ENCODE measurements at places on chromosomes 4 and X.

- no peak overlapping the region for H3K27ac ChIP-seq
- no peak for DNase-seq
- H3K27me3 ChIP-seq, result no peaks in the 10 kb centered on the region
- H3K4me3 ChIP-seq, result no peak overlapping the region
- H3K36me3 ChIP-seq, result no peaks in the 10 kb centered on the region
Measured at GRCh38 chrX:38636949-38637819, 75.8 kb downstream of the TSPAN7 start.

GRCh38 chrX:138794246-138794645, 82.7 kb upstream of the FGF13 start:
- no peaks in the 10 kb centered on the region for H3K36me3 ChIP-seq
- H3K27me3 ChIP-seq, result peaks cover 1% of the 10 kb centered on the region
- H3K27ac ChIP-seq, result no peak overlapping the region
- H3K4me3 ChIP-seq, result no peak overlapping the region

GRCh38 chr4:14115106-14115505, 487.6 kb upstream of the BOD1L1 start:
- peak overlapping the region; percentile 67 for H3K27ac ChIP-seq
- no peak for DNase-seq
- no peaks in the 10 kb centered on the region for H3K27me3 ChIP-seq
- no peaks in the 10 kb centered on the region for H3K36me3 ChIP-seq
- H3K4me3 ChIP-seq, result no peak overlapping the region

DNA sequence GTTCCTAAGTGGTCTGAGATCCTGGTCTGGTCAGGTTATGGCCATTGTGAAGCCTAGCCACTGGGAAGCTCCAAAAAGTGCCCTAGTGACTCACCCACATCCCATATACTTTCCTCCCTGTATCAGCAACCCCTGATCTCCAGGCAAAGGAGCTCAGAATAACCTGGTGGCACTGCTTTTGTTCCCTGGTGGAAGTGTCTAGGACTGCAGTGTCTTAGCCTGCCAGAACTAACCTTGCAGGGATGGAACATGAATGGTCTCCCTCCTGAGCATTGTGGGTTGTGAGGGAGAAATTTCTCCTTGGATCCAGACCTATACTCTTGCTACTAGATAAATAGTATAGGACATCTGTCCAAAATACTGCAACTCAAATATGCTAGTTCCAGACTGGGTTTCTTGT, 27.9 kb upstream of the WDR1 start:
- no peaks in the 10 kb centered on the region for H3K4me1 ChIP-seq
- H3K36me3 ChIP-seq, result no peaks in the 10 kb centered on the region
- H3K27me3 ChIP-seq, result no peaks in the 10 kb centered on the region
- DNase-seq, result no peak

DNA sequence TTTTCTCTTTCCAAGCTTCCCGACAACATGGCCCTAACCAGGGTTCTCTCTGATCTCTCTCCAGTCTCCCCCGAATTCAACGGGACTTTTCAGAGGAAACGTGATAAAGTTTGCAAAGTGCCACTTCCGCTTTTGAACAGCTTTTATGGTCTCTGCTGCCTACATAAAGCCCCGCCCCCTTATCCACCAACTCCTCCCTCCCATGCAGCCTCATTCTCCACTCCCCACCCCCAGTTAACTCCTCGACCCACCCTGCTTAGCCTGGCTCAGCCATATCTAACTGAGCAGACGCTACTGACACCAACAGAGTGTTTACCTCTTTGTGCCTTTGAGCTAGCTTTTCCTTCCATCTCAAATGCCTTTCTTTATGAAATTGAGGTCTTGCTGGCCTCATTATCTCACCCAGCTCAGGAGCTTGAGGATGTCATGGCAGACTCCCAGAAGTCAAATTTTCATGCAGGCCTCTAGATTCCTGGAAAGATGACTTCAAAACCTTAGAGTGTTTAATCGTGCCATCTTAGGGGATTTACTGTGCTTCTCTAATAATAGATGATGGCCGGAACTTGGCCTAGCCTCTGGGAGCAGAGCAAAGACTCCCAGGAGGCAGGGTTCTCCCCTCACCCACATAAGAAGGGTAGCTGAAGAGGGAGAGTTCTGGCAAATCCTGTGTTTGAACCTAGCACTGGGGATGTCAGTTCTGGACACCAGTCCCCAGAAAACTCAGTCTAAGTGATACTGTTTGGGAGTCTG, 606.0 kb downstream of the BCOR start:
- H3K27me3 ChIP-seq, result no peaks in the 10 kb centered on the region
- no peak for DNase-seq
- H3K4me1 ChIP-seq, result no peaks in the 10 kb centered on the region
- H3K4me3 ChIP-seq, result no peak overlapping the region

- H3K36me3 ChIP-seq, result no peaks in the 10 kb centered on the region
- H3K27ac ChIP-seq, result no peak overlapping the region
- H3K27me3 ChIP-seq, result no peaks in the 10 kb centered on the region
- H3K4me1 ChIP-seq, result peaks cover 2% of the 10 kb centered on the region
Measured at GRCh38 chr4:115215935-115216334, 102.5 kb upstream of the NDST4 start.

GRCh38 chr4:6891436-6892170, 18.0 kb upstream of the TBC1D14 start:
- peaks cover 1% of the 10 kb centered on the region for H3K4me1 ChIP-seq
- H3K36me3 ChIP-seq, result no peaks in the 10 kb centered on the region
- no peak overlapping the region for H3K27ac ChIP-seq
- no peak overlapping the region for H3K4me3 ChIP-seq

- no peaks in the 10 kb centered on the region for H3K4me1 ChIP-seq
- H3K36me3 ChIP-seq, result peaks cover 7% of the 10 kb centered on the region
- H3K4me3 ChIP-seq, result no peak overlapping the region
- no peak overlapping the region for H3K27ac ChIP-seq
- H3K27me3 ChIP-seq, result peaks cover 3% of the 10 kb centered on the region
Measured at GRCh38 chrX:1938190-1938589, 323.3 kb downstream of the ASMT start.

- DNase-seq, result no peak
- H3K36me3 ChIP-seq, result no peaks in the 10 kb centered on the region
- no peak overlapping the region for H3K4me3 ChIP-seq
- H3K27ac ChIP-seq, result no peak overlapping the region
Measured at GRCh38 chr4:87738483-87738882, 60.9 kb upstream of the IBSP start.

DNA sequence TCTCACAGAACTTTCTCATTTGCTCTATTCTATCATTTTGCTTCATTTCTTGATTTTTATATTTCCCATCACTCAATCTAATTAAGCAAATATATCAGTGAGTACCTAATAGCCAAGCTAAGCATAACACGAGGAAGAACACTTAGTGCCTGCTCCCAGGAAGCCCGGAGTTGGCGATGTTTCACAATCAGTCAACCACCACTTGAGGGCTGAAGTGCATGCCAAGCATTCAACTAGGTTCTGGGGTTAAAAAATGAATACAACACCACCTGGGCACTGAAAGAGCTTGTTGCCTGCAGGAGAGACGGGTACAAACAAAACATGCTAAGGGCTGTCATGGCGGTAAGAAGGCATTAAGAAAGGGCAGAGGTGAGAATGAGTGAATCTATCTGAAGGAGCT, 47.5 kb downstream of the UCHL1 start:
- no peak overlapping the region for H3K27ac ChIP-seq
- no peak overlapping the region for H3K4me3 ChIP-seq
- H3K4me1 ChIP-seq, result peaks cover 2% of the 10 kb centered on the region
- no peaks in the 10 kb centered on the region for H3K27me3 ChIP-seq
- peaks cover 5% of the 10 kb centered on the region for H3K36me3 ChIP-seq

DNA sequence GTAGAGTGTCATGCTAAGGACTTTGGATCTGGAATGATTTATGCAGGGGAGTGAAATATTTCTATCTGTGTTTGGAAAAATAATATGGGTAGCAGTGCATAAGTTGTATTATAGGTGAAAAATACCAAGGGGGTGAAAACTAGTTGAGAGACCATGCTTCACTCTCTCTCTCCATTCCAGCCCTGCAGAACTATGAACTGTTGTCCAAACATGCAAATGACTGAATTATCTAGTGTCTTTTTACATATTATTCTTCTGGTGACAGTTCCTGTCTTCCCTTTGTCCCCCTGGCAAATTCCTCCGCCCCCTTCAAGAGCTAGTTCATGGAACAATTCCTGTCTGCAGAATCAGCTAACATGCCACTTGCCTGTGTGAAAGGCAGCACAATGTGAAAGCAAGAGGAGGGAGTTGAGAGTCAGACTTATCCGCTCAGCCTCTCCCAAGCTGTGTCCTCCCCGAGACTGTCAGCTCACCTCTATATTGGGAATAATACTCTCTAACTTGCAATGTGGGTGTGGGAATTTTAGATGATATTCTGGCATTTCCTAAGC, 2.3 kb downstream of the PF4 start:
- no peak overlapping the region for H3K4me3 ChIP-seq
- no peaks in the 10 kb centered on the region for H3K27me3 ChIP-seq
- H3K36me3 ChIP-seq, result no peaks in the 10 kb centered on the region
- no peak for DNase-seq

- H3K4me3 ChIP-seq, result no peak overlapping the region
- DNase-seq, result no peak
- H3K4me1 ChIP-seq, result peaks cover 22% of the 10 kb centered on the region
- H3K36me3 ChIP-seq, result no peaks in the 10 kb centered on the region
Measured at GRCh38 chr4:6362896-6363295, 93.2 kb downstream of the WFS1 start.

DNA sequence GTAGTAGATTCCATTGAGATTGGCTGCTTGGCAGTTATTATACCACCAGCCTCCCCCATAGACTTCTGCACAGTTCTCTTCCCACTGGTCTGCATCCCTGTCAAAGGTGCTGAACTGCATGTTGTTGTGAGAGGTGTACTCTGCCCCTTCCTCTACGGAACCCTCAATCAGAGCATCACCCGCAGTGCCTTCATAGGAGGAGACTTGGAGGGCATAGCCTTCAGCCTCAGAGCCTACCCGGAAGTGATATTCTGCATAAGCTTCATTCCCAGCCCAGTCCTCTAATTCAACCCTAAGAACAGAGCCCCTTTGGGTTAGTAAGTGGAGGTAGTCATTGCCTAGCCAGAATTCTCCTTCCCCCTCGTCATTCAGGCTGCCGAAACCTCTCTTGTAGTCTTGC, 6.3 kb downstream of the FGA start:
- no peaks in the 10 kb centered on the region for H3K4me1 ChIP-seq
- no peak for DNase-seq
- H3K27me3 ChIP-seq, result no peaks in the 10 kb centered on the region
- H3K27ac ChIP-seq, result no peak overlapping the region

GRCh38 chrX:20654596-20655106, 387.9 kb upstream of the RPS6KA3 start:
- H3K27ac ChIP-seq, result no peak overlapping the region
- DNase-seq, result no peak
- H3K36me3 ChIP-seq, result no peaks in the 10 kb centered on the region

GRCh38 chr4:141107927-141108326, 25.3 kb downstream of the RNF150 start:
- H3K36me3 ChIP-seq, result no peaks in the 10 kb centered on the region
- DNase-seq, result no peak
- no peak overlapping the region for H3K4me3 ChIP-seq
- H3K27ac ChIP-seq, result no peak overlapping the region

GRCh38 chr4:1298461-1298860, 8.8 kb downstream of the MAEA start:
- DNase-seq, result no peak
- peaks cover 4% of the 10 kb centered on the region for H3K27me3 ChIP-seq
- H3K36me3 ChIP-seq, result no peaks in the 10 kb centered on the region
- H3K4me3 ChIP-seq, result no peak overlapping the region

DNA sequence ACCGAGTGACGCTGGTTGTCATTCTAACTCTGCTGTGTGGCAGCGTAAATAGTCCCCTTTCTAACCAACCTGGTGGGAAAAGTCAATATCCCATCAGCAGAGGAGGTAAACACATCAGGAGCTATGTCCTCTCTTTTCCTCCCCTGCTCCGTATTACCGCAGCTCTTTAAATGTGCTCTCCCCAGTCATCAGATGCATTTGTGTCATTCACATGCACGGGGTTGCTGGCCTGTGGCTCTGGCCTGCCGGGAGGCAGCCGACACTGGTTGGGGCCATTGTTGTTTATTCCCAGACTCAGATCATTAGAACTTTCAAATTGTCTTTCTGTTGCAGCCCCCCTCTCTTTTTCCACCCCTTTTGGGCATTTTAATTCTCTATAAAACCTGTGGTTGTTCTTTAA, 21.9 kb downstream of the ARX start:
- no peaks in the 10 kb centered on the region for H3K36me3 ChIP-seq
- no peak overlapping the region for H3K4me3 ChIP-seq
- H3K4me1 ChIP-seq, result peaks cover 14% of the 10 kb centered on the region
- no peak overlapping the region for H3K27ac ChIP-seq
- H3K27me3 ChIP-seq, result no peaks in the 10 kb centered on the region

- peaks cover 3% of the 10 kb centered on the region for H3K27me3 ChIP-seq
- no peaks in the 10 kb centered on the region for H3K4me1 ChIP-seq
- H3K36me3 ChIP-seq, result no peaks in the 10 kb centered on the region
- no peak for DNase-seq
- no peak overlapping the region for H3K4me3 ChIP-seq
Measured at GRCh38 chr4:170198747-170199146, 109.0 kb upstream of the AADAT start.

DNA sequence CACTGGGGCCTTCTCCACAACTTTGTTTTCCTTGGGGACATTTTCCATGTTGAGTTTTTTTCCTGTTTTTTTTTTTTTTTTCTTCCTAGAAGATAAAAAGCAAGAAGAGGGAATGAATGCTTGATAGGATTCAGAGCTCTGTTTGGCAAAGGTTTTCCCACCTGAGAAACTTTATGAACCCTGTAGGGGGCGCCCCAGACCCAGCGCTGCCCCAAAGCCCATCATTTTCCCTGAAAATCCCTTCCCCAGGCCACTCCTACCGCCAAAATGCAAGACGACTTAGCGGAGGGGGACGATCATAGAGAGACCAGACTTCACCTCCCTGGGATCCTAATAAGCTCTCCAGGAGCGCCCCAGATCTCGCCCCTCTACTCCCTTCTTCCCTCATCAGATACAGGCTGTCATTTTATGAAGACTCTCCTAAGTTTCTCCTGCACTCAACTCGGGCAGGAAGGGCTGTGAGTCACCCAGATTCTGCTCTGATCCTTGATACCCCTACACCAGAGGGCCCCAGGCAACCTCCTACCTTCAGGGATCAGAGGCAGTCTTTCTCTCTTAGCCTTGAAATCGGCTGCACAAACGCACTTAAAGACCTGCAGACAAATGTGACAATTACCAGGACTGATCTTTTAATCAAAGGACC, 1.4 kb downstream of the BEX5 start:
- H3K4me3 ChIP-seq, result peak overlapping the region; percentile 98
- no peaks in the 10 kb centered on the region for H3K27me3 ChIP-seq
- H3K36me3 ChIP-seq, result no peaks in the 10 kb centered on the region
- no peak overlapping the region for H3K27ac ChIP-seq
- H3K4me1 ChIP-seq, result no peaks in the 10 kb centered on the region

GRCh38 chr4:6697131-6697530, 3.5 kb downstream of the S100P start:
- H3K27me3 ChIP-seq, result peaks cover 5% of the 10 kb centered on the region
- no peaks in the 10 kb centered on the region for H3K36me3 ChIP-seq
- H3K4me3 ChIP-seq, result no peak overlapping the region
- H3K4me1 ChIP-seq, result peaks cover 20% of the 10 kb centered on the region
- H3K27ac ChIP-seq, result no peak overlapping the region

DNA sequence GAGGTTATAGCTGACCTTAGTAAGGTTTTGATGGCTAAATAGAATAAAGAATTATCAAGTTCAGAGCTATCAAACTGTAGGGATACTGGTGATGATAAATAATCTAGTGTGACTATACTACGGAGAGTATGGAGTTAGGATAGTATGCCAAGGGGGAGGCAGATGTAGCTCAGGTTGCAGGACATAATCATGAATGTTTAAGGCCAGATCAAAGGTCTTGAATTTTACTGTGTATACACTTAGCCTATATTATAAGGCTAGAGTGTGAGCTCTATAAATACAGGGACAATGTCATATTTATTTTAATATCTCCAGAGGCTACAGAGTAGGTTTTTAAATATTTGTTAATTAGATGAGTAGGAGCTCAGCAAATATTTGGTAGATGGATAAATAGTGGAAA, 131.1 kb upstream of the STIM2 start:
- H3K4me1 ChIP-seq, result no peaks in the 10 kb centered on the region
- H3K27me3 ChIP-seq, result no peaks in the 10 kb centered on the region
- H3K27ac ChIP-seq, result no peak overlapping the region
- H3K4me3 ChIP-seq, result no peak overlapping the region
- H3K36me3 ChIP-seq, result no peaks in the 10 kb centered on the region

All from glutamatergic neuron (in vitro differentiated cells).